ENCODE measurements at places on chromosomes 12 and 14.

DNA sequence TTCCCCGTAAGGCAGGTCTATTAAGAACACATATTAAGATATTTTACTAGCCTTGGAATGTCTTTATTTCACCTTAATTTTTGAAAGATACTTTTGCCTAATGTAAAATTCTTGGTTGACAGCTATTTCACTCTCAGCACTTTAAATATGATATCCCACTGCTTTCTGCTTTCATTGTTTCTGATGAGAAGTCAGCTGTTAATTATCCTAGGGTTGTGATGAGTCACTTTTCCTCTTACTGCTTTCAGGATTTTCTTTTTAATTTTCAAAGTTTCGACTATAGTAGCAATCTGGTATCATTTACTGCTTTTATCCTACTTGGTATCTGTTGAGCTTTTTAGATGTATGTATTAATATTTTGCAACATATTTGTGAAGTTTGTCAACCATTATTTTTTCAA is 578.9 kb upstream of the ATP2B1 start:
- no peak for DNase-seq

- peak; percentile 52 for DNase-seq
Measured at GRCh38 chr14:77186911-77187648, 5.5 kb downstream of the TMEM63C start.

DNA sequence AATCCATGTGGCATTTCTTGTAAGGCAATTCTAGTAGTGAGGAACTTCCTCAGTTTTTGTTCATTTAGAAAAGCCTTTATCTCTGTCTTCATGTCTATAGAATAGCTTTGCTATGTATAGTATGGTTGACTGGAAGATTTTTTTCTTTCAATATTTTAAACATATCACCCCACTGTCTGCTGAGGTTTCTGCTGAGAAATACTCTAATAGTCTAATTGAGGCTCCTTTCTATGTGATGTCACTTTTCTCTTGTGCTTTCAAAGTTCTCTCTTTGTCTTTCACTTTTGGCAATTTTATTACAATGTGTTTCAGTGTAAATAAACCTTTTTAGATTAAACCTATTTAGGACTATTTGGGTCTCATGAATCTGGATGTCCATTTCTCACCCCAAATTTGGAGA is 192.8 kb downstream of the PDZRN4 start:
- DNase-seq = no peak

GRCh38 chr14:27245947-27246346 is 648.1 kb upstream of the NOVA1 start:
- no peak for DNase-seq

- no peak for DNase-seq
Measured at GRCh38 chr12:51972849-51973273, 21.4 kb downstream of the ACVR1B start.

- no peak for DNase-seq
Measured at GRCh38 chr12:105756961-105757360, 381.8 kb downstream of the NUAK1 start.

- no peak for DNase-seq
Measured at GRCh38 chr12:77592836-77593235, 237.9 kb upstream of the NAV3 start.

DNA sequence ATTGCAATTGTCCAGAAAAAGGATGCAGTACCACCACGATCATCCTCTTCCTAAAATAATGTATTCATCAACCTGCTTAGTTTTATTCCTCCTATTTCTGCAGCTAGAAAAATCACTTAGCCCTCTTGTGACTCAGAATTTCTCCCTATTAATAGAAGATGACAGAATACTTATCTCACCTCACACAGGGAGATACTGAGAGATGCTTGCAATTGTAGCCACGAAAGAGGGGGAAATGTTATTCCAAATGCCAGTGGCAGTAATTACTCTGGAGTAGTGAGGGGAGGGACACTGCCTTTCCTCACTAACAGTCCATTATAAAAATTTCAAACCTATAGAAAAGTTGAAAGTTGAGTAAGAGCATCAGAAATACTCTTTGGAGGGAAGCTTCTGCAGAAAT is 11.8 kb upstream of the DUSP6 start:
- DNase-seq = no peak

GRCh38 chr12:95218150-95219133 is 835 bp downstream of the VEZT start:
- DNase-seq = peak; percentile 69

DNA sequence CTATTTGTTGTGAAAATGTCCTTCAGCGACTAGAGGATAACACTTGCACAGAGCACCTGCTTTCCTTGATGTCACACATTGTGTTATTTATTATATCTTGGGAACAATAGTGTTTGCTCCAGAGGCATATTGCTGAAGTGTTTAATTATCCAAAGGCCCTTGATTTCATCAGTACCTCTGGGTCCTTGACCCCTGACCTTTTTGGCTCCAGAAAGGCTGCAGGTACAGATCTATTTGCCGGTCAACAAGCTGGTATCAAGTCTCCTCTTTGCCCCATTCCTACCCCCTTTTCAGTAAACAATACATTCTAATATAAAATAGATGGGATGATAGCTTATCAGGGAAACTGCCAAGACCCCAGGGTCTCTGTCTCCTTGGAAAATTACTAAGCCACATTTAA is 206.8 kb downstream of the DACT1 start:
- no peak for DNase-seq

GRCh38 chr12:56087220-56087619 is 7.3 kb downstream of the ERBB3 start:
- no peak for DNase-seq

GRCh38 chr14:37384870-37385596 is 187.3 kb downstream of the MIPOL1 start:
- DNase-seq = peak; percentile 52
